ENCODE measurements at places on chromosomes 6 and 20.

DNA sequence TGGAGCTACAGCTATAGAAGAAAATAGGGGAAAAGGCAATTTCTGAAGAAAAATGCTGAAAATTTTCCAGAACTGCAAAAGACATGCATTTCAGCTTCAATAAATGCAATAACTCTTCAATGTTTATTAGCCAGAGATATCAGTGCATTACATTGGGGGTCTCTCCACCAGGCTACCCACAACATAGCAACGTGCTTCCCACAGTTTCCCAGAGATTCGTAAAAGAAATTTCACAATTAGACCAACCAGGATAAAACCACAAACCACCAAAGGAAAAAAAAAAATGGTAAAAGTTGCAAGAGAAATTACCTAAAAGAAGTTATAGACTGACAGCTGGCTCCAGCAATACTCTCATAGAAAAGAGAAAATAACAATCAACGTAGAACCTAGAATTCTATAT is 16.0 kb downstream of the LY86 start:
- DNase-seq: no peak

- DNase-seq: no peak
Observed at GRCh38 chr6:24391756-24392405, 10.9 kb upstream of the MRS2 start.

DNA sequence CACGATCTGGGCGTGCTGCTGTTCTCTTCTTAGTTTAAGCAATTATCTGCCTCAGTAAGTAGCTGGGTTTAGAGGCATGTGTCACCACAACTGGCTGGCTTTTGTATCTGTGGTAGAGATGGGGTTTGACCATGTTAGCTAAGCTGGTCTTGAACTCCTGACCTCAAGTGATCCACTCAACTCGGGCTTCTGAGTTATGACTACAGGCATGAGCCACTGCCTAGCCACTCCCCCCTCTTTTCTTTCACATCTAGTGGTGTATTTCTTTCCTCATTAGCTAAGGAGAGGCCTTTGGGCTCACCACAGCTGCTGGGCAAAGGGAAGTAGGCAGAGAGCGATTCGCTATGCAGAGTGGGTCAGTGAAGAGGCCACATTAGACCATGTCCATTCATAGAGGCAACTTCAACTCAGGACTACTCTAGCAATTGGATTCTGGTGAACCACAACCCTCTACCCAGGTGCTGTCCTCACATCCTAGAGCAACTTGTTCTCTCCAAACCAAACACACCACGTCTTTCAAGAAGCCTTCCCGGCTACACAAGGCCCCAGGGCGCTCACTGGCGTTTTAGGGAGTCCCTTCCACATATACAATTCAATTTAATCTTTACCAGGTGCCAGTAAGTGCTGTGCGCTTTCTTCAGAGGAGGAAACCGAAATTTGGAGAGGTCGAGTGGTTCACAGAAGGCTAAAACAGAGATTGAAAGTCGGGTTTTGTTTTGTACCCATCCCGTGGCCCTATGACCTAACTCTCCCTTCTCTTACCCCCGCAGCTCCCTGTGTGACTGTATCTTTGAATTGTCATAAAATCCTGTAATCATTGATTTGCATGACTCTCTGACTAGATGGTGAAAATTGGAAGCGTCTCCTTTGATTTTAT is 26.5 kb upstream of the GFOD1 start:
- no peak for DNase-seq

DNA sequence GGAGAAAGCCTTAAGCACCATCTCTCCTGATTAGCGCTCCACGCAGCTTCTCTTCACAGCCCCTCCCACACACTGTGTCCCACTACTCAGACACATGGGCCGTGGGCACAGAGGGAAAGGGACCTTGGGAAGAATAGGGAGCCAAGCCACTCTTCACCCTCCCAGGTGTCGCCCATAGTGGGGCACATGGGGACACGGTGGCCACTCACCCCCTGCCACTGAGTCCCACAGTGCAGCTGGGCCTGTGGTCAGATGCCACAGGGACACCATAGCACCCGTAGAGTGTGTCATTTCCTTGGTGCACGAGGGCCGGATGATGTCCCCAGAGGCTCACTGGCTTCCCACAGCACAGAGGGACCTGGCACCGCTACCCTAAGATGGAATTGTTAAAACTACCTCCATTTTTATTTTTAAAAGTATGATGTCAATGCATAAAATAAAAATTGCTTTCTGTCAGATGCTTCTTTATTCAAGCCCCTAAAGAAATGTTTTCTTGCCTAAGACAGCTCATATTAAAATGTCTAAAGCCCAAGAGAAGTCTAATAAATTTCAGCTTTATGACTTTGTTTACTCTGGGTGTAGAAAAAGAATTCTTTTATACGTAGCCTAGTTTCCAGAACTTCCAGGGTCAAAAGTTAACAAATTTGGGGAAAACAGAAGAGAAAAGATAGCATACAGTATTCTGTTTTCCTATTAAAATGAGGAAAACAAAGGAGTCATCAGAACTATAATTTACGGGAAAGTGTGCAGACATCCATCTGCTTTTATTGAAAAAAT is 191.0 kb upstream of the SNX9 start:
- DNase-seq: no peak

GRCh38 chr20:31934491-31934890 is 17.4 kb downstream of the PDRG1 start:
- DNase-seq: no peak

- DNase-seq: no peak
Observed at GRCh38 chr20:37892001-37892400, 10.9 kb upstream of the VSTM2L start.

DNA sequence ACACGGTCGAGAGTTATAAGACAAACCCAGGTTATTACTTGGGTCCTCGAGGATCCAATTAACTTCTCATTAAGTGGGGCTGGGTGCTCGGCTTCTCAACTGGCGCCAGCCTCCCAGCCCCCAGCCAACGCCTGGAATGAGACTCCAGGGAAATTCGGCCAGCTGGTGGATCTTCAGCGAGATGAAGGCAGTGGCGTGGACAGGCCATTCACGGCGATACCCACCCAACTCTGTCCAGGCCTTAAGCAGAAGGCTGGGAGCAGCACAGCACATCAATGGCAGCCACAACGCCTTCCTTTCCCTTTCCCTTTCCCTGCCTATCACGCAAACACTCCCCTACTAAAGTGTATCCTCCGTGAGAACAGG is 868 bp downstream of the METTL24 start:
- peak; percentile 27 for DNase-seq

GRCh38 chr6:23301556-23301955 is 732.2 kb downstream of the HDGFL1 start:
- DNase-seq: no peak

DNA sequence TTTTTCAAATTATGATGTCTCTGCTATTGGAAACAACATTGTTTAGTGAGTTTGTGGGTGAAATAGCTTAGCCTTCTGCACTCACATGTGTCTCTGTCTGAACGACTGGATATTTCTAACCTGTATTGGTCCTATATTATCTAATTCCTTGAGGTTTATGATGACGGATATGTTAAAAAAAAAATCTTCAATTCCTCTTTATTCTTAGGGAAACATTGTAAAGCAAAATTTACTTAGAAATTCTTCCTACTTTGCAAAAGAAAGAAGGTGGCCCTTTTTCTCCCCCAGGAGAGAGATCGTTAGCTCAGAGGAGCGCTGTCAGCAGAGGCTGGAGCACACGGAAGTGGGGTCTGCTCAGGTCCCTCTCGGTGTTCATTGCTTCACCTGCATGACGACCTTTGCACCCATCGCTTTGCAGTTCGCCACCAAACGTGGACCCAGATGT is 149.8 kb downstream of the ZDHHC14 start:
- no peak for DNase-seq

DNA sequence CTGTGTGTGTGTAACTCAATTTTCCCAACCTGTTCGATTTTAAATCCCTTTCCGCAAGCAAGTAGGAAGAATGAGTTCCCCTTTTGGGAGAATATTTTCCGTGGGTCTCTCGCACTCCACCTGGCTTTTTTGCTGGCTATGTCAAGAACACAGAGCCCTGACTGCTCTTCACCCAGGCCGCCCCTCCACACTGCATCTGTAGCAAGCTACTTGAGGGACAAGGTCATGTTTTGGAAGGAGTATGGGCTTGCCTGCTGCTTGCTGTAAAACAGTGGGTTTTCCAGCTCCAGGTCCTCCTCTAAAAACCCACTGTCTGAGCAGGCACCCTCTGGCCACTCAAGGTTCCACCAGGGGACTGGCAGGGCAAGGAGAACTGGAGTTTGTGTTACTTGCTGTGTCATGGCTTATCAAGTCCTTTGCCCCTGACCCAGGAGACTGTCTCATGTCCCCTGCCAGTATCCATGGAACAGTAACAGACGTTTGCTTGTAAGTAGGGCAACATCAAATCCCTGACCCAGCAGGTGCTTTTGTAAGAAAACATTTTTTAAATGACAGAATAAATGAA is 35.5 kb upstream of the SYNJ2 start:
- DNase-seq: no peak

DNA sequence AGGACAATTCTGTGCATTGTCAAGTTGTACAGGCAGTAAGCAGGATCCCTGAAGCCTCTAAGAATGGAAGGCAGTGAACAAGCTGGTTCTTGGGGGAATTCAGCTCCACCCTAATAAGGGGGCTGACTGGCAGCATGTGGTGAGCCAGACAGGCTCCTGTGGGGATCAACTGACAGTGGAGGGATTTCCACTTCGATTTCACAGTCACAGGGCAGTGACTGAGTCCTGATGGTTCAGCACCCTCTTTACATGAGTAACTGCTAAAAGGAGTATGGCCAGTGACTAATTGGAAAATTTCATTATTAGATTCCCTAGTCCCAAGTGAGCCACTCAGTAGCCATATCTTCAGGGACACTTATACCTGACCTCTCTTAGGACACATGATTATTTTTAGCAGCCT is 78.4 kb downstream of the NDUFAF5 start:
- no peak for DNase-seq

GRCh38 chr20:48234951-48235350 is 449.7 kb upstream of the SULF2 start:
- no peak for DNase-seq

GRCh38 chr6:124870611-124871459 is 91.4 kb upstream of the RNF217 start:
- no peak for DNase-seq

DNA sequence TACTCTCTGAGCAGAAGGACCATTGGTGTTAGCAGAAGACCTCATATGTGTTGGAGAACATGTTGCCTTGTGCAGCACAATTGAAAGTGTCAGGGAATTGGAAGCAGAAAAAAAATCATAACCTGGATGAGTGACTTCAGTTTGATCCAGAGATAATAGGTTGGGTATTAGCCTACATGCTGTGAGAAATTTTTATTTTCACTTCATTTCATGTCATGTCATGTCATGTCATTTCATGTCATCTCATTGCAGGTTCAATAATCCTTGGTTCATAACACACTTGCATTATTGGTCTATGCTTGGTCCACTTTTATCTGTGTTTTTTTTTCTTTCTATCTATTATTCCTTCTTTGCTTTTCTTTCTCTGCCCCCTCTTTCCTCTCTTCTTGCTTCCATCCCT is 34.3 kb downstream of the AKAP7 start:
- DNase-seq: no peak

GRCh38 chr6:151576633-151577032 is 82.8 kb downstream of the CCDC170 start:
- DNase-seq: no peak

DNA sequence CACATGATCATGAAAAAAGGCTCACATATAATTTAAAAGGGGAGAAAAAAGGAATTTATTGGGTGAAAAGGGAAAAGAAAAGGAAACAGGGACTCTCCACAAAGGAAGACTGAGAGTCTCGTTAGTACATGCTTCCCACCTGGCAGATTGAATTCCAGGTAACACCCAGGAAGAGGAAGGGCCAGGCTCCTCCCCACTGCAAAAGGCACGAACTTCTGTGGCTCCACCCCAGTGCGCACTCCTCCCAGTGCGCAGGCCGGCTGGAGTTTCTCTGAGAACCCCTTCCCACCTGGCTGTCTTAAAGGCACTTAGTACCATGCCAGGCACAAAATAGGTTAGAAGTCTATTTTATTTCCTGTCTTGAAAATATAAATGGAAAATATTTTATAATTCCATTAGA is 129.8 kb downstream of the COL12A1 start:
- DNase-seq: no peak

DNA sequence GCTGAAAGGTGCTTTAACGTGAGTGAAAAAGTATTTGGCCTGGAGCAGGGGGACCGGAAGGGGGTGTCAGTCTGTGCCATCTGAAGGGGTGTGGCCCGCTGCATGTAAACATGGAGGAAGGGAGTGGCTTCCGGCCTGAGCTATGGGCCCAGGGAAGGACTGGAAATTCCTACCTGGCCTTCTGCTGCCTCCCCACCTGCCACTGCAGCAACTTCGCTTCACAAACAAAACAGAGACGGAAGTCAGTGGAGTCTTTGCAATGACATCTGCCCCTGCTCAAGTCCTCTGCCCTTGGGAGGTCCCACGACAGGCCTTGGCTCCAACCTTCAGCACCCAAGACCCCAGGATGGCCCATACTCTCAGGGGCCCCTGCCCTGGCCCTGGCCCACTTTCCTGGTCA is 28.1 kb upstream of the FOXP4 start:
- DNase-seq: no peak

- no peak for DNase-seq
Observed at GRCh38 chr6:142071981-142072380, 60.7 kb upstream of the GJE1 start.

- DNase-seq: no peak
Observed at GRCh38 chr6:33204165-33204414, 365 bp upstream of the HSD17B8 start.

DNA sequence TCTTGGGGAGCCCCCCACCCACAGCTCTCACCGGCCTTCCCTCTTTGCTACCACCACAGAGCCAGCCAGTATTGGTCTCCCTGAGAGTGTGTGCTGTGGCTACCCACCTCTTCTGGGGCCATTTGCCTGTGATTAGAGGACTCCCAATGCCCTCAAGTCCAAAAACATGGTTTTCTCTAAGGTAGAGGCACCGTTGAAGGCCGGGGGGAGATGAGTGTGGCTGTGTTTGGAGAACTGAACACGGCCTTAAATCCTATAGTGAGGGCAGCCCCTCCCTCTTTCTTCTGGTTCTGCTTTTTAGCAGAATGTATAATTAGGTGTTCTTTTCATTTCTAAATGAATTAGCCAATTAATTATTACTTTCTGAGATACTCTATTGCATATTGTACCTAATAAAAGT is 2.5 kb downstream of the CCR6 start:
- no peak for DNase-seq

GRCh38 chr6:97674802-97675201 is 391.8 kb upstream of the MMS22L start:
- DNase-seq: no peak

GRCh38 chr6:135128268-135128914 is 52.7 kb upstream of the MYB start:
- no peak for DNase-seq

DNA sequence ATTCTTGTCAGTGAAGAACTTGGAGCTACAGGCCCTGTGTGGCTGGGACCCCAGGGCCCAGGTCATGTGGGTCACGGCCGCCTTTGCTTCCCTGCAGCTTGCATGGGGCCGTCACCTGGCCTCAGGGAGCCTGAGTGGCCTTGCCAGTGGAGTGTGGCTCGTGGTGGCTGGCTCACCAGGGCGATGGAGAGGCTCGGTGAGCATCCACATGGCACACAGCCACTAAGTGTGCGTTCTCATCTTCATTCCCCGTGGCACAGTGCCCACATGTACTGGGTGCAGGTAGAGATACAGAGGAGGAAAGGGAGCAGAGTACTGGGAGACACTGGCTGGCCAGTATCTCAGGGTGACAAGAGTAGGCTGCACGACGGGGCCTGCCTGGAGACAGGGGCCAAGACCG is 21.5 kb downstream of the MANBAL start:
- no peak for DNase-seq

All from NCI-H1105 (cell line).